ENCODE measurements at places on chromosomes 4 and X.

DNA sequence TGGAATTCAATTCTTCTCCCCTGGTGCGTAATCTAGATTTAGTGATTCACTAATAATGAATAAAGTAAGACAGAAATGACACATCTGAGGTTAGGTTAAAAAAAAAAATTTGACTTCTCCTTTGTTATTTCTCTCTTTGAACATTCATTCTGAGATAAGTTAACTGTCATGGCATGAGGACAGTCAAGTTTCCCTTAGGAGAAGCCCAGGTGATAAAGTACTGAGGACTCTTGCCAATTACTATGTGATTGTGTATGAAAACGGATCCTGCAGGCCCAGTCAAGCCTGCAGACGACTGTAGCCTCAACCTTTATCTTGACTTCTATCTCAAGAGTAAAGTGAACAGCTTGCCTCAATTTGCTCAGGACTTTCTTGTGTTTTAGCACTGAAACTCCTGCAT lies 293.2 kb downstream of the PRR32 start:
- no peak for DNase-seq

DNA sequence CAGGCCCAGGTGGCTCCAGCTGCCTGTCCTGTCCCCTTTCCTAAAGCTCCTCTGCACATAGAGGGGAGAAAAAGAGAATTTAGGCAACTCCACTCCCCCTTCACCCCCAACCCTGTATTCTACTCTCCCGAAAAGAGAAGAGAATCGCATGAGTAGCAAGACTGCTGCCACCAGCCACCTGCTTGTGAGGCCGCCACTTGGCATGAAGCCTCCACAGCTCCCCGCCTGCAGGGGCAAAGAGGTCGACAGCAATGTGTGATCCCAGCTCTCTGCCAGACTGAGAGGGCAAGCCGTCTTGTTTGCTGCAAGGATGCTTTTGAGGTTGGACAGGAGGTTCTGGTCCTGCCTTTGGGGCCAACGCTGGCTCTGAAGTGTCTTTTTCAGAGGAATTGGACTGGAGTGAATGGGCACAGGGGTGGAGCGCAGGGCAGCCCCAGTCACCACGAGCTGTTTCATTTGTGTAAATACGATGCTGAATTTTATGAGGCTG lies 77.1 kb downstream of the STARD8 start:
- no peak for DNase-seq

DNA sequence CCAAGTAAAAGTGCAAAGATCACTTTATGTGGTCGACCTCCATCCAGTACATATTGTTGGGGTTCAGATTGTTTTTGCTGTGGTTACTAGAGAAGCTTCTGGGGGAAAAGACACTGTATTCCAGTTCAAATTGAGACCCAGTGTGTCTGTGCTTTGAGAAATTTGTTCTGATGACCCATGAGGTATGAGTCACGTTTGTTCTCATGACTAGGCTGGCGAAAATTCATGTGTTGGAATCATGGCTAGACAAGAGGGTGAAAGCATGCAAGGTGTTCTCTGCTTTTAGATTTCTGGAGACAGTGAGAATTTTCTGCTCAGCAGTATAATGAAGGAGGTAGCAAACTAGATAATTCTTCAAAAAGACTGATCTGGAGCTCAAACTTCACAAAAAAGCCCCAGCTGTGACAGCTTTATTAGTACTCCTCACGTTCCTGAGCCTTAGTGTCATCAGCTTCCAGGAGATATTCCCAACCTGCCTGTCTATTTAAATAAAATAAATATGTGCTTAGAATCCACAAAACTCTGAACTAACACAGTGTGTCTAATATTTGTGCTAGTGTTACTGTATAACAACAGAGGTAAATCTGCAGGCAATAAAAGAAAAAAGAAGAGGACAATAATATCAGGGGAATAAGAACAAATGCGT lies 24.4 kb upstream of the FAM47B start:
- no peak for DNase-seq

DNA sequence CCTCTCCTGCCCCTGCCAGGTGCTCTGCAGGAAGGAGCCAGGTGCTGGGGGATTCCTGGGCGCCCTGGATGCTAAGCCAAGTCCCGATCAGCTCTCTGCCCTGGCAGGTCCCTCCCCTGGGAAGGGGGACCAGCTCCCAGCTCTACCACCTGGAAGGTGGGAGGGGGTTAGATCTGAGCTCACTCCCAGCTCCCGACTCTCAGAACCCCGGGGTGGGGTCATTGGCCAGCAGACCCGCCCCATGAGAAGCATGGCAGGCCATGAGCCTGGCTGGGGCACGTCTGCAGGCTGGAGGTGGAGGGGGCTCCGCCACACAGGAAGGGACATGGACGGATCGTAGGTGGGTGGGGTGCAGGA lies 83.4 kb upstream of the NKX1-1 start:
- DNase-seq, result no peak

DNA sequence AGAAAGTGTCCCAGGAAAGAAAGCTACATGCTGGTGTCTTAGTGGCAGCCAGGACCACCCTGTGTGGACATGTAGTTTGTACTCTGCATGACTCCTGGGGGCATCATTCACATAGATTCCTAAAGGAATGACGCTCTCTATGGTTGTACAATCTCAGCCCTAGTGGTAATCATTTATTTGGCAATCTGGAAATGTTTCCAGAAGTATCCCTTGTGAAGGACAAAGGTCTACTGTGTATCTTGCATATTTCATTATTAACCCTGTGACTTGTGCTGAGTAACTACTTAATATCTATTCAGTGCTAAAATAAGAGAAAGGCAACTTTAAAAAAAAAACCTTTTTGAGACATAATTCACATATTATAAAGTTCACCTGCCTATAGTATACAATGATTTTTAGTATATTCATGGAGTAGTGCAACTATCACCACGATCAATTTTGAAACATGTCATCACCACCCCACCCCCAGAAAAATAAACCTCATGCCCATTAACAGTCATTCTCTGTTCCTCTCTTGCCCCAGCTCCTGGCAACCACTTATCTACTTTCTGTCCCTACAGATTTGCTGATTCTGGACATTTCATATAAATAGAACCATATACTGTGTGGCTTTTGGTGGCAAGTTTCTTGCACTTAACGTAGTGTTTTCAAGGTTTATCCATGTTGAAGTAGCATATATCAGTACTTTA lies 51.7 kb downstream of the SHROOM3 start:
- DNase-seq, result no peak

- DNase-seq, result no peak
Observed at GRCh38 chr4:23423540-23423939, 466.3 kb downstream of the PPARGC1A start.

DNA sequence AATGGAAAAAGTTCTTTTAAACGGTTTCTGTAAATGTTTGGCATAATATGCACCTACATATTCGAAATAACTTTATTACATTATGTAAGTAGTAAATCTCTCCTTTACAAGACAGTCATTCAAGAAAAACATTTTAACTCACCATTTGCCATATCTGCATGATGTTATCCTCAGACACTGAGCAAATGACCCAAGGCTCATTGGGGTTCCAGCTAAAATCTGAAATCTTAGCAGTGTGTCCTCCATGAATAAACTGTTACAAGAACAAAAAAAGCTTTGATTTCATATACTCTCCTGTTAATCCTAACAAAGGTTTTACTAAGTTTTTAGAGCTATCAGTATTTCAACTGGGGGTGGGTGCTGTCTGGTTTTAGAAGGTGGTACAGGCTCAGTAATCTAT lies 24.5 kb downstream of the RBBP7 start:
- no peak for DNase-seq

- DNase-seq, result no peak
Observed at GRCh38 chr4:166169111-166169510, 296.1 kb downstream of the TLL1 start.

- peak; percentile 62 for DNase-seq
Observed at GRCh38 chr4:6470502-6471306, 1.7 kb downstream of the PPP2R2C start.

DNA sequence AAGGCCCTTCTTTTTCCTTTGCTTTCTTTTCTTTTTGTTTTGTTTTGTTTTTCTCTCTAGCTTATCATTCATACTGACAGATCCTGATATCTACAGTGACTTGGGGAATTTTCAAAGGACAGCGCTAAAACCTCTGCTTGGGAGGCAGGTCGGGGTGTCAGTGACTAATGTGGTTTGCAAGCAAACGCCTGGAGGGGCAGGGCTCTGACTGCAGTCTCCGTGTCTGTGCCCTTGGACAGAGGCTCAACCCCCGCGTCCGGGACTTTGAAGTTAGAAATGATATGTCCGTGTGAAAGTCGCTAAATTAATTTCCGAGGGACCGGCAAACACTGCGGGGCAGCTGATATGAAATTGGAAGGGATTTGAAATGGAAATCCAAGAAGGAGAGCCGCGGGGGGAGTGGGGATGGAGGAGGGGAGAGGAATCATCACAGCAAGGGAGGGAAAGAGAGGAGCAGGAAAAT lies 312.4 kb downstream of the DHRSX start:
- no peak for DNase-seq

GRCh38 chr4:19134685-19135084 lies 1113.1 kb upstream of the LCORL start:
- no peak for DNase-seq

GRCh38 chr4:76601791-76602190 lies 166.8 kb downstream of the SHROOM3 start:
- DNase-seq, result no peak

DNA sequence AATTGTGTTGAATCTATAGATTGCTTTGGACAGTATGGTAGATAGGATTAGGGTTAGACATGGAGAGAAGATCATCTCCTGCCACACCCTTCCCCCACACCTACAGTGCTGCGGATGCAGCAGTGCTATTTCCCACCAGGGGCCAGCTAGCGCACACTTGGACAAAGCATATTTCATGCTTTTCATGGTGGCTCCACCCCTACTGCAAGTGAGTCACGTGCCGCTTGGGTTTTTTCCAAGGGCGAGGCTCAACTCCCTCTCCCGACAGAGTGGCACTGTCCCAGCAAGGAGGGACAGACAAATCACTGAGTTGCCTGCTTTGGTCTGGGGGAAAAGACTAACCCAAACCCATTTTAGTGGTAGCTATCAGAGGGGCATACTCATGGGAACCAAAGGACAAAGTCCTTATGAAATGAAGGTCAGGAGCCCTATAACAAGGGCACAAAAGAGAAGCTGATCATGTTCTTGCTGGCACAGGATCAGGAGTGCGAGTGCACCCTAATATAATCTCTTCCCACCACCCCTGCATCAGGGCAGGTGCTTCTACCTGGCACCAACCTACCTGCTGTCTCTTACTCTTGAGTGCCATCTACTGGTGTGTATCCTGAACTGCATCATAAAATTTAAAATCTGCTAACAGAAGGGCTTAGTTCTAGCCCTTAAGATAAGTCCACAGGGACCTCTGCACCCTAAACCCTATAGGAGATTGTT lies 55.1 kb upstream of the PGAM4 start:
- DNase-seq, result peak; percentile 33

- DNase-seq, result no peak
Observed at GRCh38 chr4:1154523-1155182, 17.7 kb downstream of the SPON2 start.

GRCh38 chrX:44946771-44947170 lies 73.8 kb downstream of the KDM6A start:
- no peak for DNase-seq

DNA sequence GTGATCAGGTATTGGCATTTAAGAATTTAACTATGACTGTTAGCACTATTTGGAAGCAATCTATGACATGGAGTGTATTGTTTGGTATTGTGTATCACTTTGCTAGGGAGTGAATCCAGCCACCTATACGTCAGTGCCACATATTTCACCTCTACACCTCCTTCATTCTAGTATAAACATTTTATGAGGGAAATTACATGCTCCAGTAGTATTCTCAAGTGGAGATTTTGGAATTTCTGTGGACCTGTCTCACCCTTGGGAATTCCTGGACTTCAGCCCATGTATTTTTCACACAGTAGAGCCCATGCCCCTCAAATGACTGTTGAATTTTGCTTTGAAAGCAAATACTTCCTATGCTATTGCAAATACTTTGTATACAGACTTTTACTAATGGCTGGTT lies 11.3 kb downstream of the BST1 start:
- DNase-seq, result no peak

- DNase-seq, result no peak
Observed at GRCh38 chr4:125590158-125590557, 275.4 kb downstream of the FAT4 start.

GRCh38 chr4:152437561-152437960 lies 98.3 kb downstream of the FBXW7 start:
- DNase-seq, result no peak

DNA sequence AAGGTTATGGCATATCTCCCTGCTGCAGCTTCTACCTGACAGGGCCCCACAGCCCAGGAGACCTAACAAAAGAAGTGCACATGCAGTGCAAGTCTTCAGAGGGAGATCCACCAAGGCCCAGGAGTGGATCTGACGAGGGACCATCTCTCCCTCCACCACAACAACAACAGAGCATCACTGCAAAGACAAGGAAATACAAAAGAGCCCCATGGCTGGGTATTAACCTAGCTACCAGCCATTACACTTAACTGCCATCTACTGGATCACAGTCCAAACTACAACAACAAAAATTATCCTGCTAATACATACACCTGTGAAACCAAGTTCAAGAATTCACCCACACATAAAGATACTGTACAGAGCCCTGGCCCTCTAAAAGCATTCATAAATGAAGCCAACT lies 280.2 kb upstream of the SLC7A11 start:
- peak; percentile 3 for DNase-seq

- peak; percentile 23 for DNase-seq
Observed at GRCh38 chr4:82780752-82781231, 17.8 kb downstream of the SCD5 start.

GRCh38 chr4:152613841-152614721 lies 65.7 kb downstream of the TMEM154 start:
- no peak for DNase-seq

DNA sequence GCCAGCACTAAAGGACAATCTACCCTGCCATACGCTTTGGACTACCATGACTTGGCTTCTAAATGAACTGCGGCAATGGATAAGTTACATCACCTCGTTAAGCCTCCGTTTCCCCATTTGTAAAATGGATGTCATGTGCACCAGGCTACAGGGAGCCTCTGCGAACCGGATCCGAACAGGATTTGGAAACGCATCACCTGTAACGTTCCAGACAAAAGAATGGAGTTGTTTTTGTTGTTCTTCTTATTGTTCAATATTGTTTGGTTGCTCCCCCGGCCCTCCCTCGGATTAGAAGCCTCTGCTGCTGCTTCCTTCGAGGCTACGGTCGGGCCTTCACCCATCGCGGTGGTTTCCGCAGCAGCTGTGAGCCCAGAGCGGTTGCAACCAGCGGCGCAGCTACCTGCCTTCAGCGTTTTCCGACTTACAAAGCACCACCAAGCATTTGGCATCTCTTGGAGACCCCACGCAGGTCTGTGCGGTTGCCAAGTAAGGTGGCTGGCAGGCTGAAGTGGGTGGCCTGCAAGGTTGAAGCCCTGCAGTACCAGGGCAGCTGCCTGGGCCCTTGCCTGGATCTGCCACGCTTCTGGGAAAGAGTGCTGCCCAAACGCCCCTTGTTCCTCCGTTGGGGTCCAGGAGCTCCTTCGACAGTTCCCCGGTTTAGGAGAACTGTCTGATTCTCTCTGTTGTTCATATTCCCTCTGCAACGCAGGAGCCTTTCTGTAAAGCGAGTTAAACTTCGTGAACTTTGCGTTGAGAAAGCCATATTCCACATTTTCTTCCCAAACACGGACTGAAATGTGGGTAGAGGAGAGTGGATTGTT lies 7.1 kb downstream of the NKX3-2 start:
- DNase-seq, result peak; percentile 27
